Tracheal epithelial cell (primary cell): ENCODE measurements at places on chromosomes 12 and 14. TPM values are rescaled to one million over a fixed set of nuclear protein-coding genes. Genes with fewer than 3 reads are reported as not detected.

Gene TRPV4
- 0.72 and 1.7 TPM in 2 replicates for total RNA-seq

Gene TBPL2
- total RNA-seq = not detected in 2 replicates

Gene TRHDE
- total RNA-seq = 2.7 TPM in 1 of 2 replicates, not detected in the other

Gene OR11H6
- not detected in 2 replicates for total RNA-seq

Gene PRPH
- total RNA-seq = not detected in 2 replicates

Gene C1QL4
- under 0.01 TPM in 1 of 2 replicates, not detected in the other for total RNA-seq

Gene NINJ2
- total RNA-seq = 0.48 and 1.3 TPM in 2 replicates

Gene TMEM30B
- total RNA-seq = 14.5 and 20.5 TPM in 2 replicates

Gene TGM1
- total RNA-seq = 69.1 and 167 TPM in 2 replicates

Gene IL23A
- total RNA-seq = 16.6 TPM in 1 of 2 replicates, not detected in the other

Gene KRT74
- under 0.01 TPM in 1 of 2 replicates, not detected in the other for total RNA-seq

Gene LMO3
- under 0.01 and 0.43 TPM in 2 replicates for total RNA-seq

Gene MRPS35
- total RNA-seq = 84.3 and 128 TPM in 2 replicates

Gene HOXC12
- total RNA-seq = not detected in 2 replicates

Gene PGAM5
- total RNA-seq = 96.1 and 120 TPM in 2 replicates

Gene LDHB
- total RNA-seq = 654 and 913 TPM in 2 replicates

Gene IFI27
- total RNA-seq = 30.7 and 39.5 TPM in 2 replicates

Gene ACOT6
- total RNA-seq = 0.24 and 0.43 TPM in 2 replicates

Gene TAS2R7
- not detected in 2 replicates for total RNA-seq

Gene ABHD12B
- not detected in 2 replicates for total RNA-seq

Gene ST8SIA1
- total RNA-seq = 0.24 and 0.85 TPM in 2 replicates
